Jurkat, Clone E6-1 (cell line): ENCODE measurements at places on chromosomes 6 and 20.

DNA sequence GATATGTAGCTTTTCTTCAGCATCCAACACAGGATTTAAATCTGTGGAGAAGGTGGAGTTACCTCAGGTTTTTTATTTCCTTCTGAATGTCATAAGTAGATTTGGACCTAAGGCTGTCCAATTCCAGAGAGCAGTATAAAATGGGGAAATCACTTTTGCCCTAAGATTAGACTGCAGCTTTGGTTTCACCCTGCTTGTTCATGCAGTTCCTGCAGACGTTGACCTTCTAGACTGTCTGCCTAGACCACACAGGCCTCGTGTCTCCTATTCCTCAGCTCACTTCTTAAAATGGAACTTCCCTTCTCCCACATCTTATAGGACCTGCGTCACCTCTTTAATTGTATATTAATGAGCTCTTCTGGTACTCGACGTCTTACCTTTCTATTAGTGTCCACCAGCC is 26.0 kb upstream of the C6orf62 start:
- no peak for DNase-seq

DNA sequence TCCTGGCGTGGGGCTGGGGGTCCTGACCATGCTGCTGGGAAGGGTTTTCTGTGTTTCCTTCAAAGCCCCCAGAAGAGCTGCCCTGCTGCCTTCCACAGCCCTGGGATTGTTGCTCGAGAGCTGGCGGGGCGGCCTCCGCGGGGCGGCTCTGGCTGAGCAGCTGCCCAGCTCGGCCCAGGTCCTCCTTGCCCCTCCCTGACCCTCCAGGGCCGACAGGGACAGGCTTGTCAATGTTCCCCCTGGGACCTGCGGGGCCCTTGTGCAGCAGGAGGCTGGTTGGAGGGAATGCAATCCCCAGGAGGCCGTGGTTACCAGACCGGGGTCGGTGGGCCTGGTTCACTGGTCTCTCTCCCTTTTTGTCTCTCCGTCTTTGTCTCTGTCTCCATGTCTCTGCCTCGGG is 19.9 kb downstream of the GATA5 start:
- no peak for DNase-seq

GRCh38 chr20:3156811-3157619 is 2.6 kb downstream of the FASTKD5 start:
- peak; percentile 35 for DNase-seq

DNA sequence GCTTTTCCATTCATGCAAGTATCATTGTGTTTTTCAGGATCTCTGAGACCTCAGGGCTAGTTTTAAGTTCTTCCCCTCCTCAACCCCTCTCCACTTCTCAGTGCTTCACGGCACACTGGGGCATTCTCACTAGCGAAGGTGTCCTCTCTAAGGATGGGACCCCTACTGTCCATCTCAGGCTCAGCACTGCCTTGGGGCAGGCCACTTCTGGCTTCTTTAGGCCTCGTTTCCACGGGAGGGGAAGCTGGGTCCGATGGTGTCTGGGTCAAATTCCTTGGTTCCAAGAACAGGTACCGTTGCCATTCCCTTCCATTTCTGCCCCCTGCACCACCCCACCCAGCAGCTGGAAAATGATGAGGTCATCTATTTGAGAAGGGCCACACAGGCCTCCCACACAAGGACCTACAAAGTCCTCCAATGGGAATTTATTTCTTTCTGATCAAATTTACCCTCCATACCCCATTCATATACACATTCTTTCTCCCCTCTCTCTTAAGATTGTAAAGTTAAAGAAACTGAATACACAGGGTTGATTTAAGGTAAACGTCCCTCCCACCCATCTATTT is 17.2 kb downstream of the GNAS start:
- DNase-seq: no peak

- no peak for DNase-seq
Measured at GRCh38 chr6:71375676-71376075, 87.1 kb downstream of the OGFRL1 start.

- no peak for DNase-seq
Measured at GRCh38 chr6:63998991-63999390, 363.4 kb downstream of the PHF3 start.

- DNase-seq: peak; percentile 85
Measured at GRCh38 chr6:127792616-127793015, 108.2 kb downstream of the THEMIS start.

GRCh38 chr20:61173267-61173666 is 78.8 kb upstream of the CDH4 start:
- no peak for DNase-seq

GRCh38 chr20:6265204-6265904 is 142.5 kb upstream of the FERMT1 start:
- DNase-seq: no peak

GRCh38 chr6:92114091-92114675 is 1305.2 kb downstream of the EPHA7 start:
- no peak for DNase-seq

DNA sequence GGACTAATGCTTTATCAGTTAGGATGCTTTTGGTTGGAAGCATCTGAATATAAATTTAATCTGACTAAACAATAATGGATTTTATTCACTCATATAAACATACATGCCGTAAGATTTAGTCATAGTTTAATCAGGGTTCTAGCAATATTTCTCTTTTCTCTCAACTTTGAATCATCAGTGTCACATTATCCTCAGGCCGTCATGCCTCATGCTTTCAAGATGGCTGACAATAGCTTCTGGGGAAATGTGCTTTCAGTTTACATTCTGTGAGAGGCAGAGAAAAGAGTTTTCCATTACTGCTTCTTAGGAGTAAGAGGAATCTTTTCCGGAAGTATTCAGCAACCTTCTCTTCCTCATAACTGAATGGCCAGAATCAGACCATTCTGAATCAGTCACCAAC is 162.2 kb downstream of the GJA1 start:
- no peak for DNase-seq

GRCh38 chr20:58081846-58082245 is 146.6 kb downstream of the ANKRD60 start:
- DNase-seq: no peak

DNA sequence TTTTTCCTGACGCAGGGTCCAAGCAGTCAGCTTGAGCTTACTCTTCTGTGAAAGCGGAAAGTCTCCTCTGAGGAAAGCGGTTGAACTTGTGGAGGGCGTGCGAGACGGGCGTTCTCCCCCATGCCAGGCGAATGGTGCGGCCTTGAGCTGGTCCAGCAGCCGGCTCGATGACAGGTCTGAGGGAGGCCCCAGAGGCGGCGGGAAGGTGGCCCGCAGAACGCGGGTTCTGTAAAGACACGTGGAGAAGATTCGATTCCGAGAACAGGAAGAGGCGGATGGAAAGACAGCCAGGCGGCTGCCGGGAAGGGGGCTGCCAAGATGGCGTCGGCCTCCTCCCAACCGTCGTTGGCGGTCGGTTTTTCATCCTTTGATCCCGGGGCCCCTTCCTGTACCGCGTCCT is 75.6 kb upstream of the TXNDC5 start:
- no peak for DNase-seq

DNA sequence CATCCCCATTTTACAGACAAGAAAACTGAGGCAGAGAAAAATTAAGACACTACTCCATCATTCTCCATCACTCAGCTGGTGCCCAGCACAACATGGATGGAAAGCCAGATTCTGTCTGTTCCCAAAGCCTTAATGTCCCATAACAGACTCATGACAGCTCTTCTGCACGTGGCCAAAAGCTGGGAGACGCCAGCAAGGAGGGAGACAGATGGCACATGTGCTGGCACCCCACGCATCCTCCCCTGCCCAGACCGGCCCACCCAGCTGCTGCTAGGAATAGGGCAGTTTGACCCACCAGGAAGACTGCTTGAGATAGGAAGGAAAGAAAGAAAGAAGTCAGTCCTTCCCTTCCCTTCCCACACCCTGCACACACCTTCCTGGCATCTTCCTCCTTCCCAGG is 96.3 kb downstream of the PREX1 start:
- DNase-seq: no peak

DNA sequence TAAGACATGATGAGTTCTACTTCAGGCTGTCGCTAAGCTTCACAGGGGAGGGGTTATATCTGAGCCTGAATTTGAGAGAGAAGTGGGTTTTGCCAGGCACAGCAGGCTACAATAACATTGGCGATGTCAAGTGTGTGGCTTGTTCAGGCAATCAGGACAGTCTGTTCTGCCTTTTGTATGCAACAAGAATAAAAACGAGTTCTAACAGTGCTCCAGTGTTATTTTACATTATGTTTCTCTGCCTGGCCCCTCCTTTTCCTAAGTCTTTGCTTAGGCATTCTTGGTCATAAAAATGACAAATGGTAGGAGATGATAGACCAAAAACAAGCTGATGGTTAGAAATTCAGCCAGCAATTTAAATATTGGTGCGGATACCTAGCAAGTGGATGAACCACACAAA is 26.8 kb downstream of the PAQR8 start:
- DNase-seq: no peak

- no peak for DNase-seq
Measured at GRCh38 chr6:107677399-107677798, 146.7 kb downstream of the SCML4 start.

DNA sequence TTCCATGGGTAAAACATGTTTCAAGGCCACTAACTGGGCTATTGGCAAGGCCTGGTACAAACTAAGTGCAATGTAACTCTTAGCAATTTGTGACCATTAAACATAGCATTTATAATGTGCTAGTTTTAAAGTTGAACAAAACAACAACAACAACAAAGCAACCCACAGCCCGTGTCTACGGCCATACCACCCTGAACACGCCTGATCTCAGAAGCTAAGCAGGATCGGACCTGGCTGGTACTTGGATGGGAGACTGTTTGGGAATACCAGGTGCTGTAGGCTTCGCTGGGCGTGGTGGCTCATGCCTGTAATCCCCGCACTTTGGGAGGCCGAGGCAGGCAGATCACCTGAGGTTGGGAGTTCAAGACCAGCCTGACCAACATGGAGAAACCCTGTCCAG is 61.0 kb downstream of the SGK1 start:
- no peak for DNase-seq

GRCh38 chr20:53926428-53927028 is 143.9 kb downstream of the BCAS1 start:
- no peak for DNase-seq

DNA sequence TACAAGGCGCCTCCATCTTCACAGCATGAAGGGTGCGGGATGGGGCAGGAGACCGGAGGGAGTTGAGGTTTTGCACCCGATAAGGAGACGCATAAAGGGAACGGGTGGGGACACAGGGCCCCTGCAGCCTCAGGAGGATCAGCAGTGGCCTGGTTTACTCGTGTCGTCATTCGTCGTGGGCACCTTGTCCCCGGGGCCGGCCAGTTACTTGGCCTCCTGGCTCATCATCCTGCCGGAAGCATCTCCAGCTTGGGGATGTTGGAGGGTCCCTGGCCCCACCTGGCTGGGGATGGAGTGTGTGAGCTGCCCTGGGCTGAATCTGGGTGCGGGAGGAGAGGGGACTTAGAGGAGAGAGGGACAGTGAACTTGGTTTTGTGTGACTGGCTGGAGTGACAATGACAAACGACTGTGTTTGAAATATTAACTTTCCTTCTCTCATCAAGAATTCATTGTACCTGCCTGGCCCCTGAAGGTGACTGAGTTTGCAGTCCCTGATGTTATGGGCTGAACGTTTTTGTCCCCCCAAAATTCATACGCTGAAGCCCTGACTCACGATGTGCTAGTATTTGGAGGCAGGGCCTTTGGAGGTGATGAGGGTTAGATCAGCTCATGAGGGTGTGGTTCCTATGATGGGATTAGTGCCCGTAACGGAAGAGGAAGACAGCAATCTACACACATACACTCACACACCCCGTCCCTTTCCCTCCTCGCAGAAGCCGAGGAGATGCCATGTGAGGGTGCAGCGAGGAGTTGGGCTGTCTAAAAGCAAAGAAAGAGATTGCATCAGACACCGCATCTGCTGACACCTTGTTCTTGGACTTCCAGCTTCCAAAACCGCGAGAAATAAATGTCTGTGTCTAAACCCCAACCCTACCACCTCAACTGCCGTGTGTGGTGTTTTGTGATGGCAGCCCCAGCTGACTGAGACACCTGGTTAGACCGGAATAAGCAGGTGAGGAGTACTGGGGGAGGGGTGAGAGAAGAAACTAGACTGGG is 65.0 kb upstream of the MAP3K4 start:
- DNase-seq: no peak

DNA sequence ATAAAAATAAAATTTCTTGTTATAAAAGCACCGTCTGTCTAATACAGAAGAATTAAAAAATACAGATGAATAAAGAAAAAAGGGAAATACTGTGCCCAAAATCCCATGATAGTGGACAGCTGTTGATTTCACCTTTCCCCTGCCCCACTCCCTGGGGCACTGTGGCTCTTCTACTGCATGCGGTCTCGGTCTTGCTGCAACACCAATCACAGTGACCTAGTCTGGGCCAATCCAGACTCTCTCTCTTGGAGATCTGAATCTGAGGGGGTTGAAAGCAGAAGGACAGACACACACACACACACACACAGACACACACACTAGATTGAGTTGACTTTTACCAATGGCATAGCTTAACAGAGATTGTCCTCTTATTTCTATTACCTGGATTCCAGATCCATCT is 70.5 kb upstream of the FYN start:
- DNase-seq: no peak

- DNase-seq: no peak
Measured at GRCh38 chr6:105526225-105526872, 123.5 kb upstream of the PREP start.
